ENCODE measurements at places on chromosomes 4 and X.

DNA sequence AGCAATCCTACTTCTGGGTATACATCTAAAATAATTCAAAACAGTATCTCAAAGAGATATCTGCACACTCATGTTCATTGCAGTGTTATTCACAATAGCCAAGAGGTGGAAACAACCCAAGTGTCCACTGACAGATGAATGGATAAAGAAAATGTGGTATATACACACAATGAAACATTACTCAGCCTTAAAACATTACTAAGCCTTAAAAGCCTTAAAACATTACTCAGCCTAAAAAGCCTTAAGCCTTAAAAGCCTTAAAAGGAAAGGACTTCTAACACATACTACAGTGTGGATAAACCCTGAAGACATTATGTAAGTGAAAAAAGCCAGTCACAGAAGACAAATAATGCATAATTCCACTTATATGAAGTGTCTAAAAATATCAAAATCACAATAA, 40.3 kb upstream of the TFDP3 start:
- DNase-seq = no peak

DNA sequence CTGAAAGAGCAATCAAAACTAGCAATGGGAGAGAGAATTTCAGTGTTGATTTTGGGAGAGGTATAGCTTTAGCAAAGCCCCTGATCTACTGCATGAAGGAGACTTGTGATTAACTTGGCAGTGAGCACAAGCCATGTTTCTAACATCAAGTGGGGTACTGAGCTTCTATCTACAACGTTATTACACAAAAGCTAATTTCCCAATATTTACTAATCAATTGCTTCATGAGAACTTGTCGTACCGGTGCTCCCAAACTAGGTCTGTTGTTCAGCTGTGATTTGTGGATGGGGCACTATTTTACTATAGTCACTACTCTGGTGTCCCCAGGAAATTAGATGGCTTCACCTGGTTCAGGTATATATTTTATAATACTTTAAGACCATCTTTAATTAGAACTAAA, 16.2 kb downstream of the ANK2 start:
- no peak for DNase-seq

GRCh38 chrX:39805825-39806224, 291.9 kb downstream of the BCOR start:
- DNase-seq = no peak

GRCh38 chrX:39946822-39947221, 150.9 kb downstream of the BCOR start:
- DNase-seq = no peak

DNA sequence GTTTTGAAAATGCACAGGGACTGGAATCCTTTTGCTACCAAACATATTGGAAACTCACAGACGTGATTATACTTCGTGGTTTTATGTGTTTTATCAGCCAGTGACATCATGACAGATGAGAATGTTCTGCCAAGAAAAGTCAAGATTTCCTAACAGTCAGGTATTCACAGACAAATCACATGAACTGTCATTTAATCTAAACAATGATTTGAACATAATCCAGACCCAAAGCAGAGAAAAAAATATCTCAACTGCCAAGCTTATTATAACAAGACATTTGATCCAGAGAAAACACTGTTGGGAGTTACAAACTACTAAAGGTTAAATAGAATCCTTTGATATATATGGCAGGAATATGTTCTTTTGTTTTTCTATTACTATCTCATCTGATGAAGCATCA, 635.9 kb upstream of the FRG1 start:
- DNase-seq = no peak

DNA sequence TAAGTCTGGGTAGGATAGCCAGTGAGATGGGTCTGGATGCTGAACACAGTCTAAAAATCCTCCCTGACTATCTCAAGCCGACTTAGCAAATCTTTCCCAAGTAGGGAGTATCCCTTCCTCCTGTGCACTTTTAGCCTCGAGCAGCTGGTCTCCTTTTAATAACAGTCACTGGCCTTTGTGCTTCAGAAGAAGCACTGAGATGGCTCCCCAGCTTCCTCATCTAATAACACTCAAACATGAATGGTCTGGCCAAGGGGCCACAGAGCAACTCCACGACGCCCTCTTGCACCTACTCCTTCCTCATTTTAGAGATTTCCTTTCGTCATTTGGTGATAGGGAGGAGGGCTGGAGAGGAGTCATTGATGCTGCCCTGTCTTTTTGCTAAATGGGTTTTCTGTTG, 78.8 kb upstream of the TMEM150C start:
- DNase-seq = no peak

DNA sequence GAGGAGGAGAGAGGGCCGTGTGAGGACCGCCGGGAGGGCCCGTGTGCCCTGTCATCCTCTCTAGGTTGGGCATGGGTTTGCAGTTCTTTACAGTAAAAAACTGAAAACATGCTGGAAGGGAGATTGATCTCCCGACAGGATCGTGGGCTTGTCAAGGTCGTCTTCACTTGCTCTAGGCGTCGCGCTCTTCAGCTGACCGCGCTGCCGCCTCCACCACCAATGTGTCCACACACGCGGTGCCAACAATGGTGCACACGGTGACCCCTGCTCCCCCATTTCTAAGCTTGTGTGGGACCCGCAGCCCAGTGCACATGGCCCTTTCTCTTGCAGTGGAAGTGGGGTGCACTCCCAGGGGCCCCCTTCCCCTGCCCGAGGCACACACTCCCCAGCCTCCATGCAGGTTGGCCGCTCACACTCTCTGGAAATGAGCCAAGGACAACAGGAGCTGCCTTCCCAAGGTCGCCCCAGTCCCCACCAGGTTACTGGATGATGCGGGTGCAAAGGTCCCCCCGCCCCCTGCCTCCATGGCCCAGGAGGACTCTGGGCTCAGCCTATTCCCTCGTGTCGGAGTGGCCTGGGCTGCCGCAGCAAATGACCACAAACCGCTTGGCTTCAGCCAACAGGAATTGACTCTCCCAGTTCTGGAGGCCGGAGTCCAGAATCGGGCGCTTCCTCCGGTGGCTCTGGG, 1.7 kb upstream of the ZFP92 start:
- no peak for DNase-seq

DNA sequence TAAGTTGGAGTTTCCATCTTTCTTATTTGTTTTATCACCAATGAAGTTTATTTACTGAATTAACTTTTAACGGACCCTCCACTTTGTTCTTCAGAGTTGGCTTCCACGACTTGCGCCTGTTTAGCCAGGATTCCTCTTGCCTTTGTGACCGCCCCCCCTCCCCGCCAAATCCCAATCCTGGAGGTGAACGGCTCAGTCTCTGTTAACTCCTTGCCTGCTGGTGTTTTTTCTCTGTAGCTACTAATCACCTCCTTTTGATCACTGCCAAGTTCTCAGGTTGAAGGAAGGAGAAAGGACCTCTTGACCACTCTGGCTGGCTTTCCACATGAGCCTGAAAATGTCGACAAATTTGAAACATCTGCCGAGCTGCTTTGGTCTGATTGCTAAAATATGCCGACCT, 46.8 kb upstream of the BCOR start:
- DNase-seq = no peak

DNA sequence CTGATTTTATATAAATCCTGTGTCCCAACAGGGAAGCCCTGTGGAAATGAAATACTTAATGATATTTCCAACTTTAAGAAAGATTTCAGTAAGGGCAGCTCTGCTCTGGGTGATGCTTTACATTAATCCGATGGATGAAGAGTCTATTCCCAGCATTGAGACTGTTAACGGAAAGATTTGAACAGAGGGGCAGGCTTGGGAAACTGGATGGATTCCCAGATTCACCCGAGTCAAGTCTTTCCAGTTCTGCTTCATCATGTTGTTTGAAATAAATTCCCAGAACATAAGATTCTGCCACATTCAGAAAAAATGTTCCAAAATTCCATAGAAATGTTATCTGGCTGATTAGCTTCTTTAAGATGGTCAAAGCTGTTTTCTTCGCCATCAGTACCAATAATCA, 246.0 kb downstream of the FBXW7 start:
- DNase-seq = no peak

DNA sequence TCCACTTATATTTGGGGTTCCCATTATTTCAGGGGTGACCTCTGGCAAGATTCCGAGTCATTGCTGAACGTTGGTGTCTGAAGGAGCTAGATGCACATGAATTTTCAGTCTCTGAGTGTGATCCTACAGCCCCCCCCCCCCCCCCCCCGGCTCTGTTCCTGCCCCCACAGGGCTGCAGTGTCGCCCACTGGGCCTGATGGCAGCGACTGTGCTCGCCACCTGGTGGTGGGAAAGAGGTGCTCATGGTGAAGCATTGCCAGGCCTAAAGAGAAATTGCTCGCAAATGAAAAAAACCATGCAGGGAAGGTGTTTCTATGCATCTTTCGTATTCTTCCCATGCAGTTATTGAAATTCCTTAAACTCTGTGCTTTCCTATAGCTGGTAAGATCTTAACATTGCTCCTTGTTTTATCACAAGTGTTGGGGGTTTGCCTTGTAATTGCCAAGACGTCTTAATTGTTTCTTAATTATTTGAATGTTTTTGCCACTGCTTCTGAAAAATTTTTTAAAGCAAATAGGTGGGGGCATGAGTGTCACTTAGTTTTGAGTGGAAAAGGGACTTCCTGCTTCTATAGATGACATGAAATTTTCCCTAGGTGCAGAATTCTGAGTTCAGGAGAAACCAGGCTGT, 63.2 kb downstream of the CLDN22 start:
- no peak for DNase-seq

DNA sequence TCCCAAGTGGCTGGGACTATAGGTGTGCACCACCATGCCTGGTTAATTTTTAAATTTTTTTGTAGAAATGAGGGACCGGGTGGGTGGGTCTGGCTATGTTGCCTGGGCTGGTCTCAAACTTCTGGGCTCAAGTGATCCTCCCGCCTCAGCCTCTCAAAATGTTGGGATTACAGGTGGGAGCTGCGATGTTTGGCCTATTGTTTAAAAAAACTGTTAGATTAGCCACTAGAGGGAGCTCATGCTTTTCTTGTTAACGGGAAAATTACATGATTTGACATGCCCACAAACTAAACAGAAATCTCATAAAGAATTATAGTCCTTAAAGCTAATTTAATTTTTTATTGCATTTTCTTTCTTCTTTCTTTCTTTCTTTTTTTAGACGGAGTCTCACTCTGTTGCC, 5.0 kb upstream of the SDAD1 start:
- no peak for DNase-seq

- no peak for DNase-seq
These were observed 19.2 kb downstream of the YY2 start for GRCh38 chrX:21875013-21875412.
